ENCODE measurements at places on chromosomes 13 and 19.

DNA sequence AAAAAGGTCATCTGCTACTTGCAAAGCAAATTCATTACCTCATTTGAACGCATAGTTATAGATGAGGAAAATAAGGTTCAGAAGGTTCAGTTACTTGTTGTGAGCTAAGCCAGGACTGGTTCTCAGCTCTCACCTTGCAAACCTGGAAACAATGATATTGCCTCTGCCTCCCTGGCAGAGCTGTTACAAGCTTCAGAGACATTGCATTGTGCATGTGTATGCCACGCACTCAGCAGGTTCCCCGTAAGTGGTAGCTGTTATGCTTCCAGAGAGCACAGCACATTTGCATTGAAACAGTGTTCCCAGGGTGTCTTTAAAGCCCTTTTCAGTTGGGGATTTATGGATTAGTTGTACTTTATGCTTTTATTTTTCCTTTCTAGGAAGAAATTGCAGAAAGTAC is 80.6 kb downstream of the DGKH start:
- DNase-seq: no peak

DNA sequence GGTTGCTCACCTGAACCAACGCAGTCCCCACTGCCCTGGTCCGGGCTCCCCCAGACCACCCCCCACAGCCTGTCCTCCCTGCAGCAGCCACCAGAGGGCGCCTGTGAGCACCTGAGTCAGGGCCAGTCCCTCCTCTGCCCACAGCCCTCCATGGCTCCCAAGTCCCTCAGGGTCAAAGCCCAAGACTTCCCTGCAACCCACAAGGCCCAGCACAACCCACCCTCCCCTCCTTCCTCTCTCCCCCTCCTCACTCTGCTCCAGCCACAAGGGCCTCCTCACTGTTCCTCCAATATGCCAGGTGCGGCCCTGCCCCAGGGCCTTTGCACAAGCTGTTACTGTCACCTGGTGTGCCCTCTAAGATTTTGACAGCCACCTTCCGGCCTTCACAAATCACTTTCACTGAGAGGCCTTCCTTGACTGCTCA is 10.9 kb downstream of the GNA15 start:
- DNase-seq: no peak

- DNase-seq: no peak
Observed at GRCh38 chr13:87355451-87355850, 315.7 kb upstream of the SLITRK5 start.

DNA sequence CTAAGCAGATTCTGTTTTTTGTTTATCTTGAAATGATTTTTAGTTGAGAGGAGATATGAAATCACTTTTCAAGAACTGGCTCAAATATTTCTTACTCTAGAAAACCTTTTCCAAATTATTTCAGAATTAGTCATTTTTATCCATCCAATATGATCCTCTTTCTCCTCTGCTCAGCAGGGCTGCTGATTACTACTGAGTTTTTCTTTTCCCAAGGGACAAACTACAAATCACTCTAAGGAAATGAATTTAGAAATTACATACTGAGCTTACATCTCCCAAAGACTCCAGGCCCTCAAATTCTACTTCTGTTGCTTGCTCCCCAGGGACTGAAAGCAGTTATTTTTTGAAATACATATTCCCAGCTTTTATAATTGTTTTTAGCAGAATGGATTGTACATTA is 87.4 kb upstream of the UFM1 start:
- no peak for DNase-seq
